ENCODE measurements at places on chromosomes 7 and 10.
A peak's percentile ranks its signal among the peaks of the same experiment; 100 is the strongest.

DNA sequence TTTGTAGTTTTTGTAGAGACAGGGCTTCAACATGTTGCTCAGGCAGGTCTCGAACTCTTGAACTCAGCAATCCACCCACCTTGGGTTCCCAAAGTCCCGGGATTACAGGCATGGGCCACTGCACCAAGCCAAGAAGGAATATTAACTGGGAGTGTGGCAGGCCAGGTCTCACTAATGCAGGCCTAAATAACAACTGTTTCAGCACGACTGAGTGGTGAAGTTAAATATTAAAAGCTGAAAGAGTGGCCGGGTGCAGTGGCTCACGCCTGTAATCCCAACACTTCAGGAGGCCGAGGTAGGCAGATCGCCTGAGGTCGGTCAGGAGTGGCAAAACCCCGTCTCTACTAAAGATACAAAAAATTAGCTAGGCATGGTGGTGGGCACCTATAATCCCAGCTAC is 21.1 kb downstream of the CHUK start:
- DNase-seq = no peak

DNA sequence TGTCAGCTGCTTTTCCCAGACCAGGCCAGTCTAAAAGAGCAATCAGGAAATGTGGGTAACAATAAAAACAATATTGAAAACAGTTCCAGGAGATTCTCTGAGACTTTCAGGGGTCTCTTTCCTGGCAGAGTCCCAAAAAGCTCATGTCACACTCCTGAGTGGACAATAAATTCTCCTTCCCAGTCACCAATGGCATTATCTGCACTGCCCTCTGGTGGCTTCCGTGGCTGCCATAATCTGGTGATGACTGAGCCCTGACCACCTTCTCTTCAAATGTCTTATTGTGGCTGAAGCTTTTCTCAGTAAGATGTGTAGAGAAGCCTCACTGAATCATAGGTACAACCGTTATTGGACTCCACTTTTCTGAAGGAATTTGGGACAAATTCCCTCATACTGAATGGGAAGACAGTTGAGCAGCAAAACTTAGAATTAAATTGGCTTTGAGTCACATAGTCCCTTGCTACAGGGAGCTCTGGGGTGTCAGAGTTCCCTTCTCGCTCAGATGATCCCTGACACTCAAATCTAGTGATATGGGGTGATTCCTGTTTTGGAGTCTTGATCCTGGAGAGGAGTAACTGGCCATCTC is 24.4 kb upstream of the ASAH2 start:
- peak; percentile 22 for DNase-seq

- DNase-seq = no peak
These were observed 50.2 kb downstream of the KCNH2 start for GRCh38 chr7:150927956-150928344.

- DNase-seq = no peak
These were observed 42.2 kb upstream of the SEMA3E start for GRCh38 chr7:83691095-83691494.

DNA sequence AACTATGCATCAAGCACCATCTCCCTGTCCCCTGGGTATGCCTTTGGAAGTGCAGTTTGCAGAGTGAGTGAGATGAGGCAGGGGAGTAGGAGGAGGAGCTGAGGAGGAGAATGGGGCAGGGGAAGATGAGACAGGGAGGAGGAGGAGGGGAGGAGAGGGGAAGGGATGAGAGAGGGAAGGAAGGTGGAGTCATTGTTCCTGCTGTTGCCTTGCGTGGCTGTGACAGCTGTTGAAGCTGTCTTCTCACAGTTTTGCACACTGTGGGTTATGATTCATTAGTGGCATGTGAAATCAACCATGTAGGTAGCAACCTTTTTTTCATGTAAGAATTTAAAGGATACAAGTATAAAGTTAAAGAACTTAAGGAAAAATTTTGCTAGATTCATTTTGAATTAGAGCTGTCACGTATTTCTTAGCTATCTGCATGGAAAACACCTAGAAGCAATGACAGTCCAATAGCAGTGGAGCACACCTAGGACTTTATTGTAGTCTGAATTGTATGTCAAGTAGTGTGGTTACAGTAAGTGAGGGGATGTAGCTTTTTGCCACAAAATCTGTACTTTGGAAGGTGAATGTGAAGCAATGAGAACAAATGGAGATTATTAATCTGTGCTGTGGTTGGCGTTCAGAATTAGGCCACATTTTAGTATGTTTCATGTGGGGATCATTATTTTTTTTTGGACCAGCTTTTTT is 21.7 kb downstream of the CCM2 start:
- no peak for DNase-seq

- DNase-seq = no peak
These were observed 194.6 kb upstream of the DKK1 start for GRCh38 chr10:52119507-52119906.

DNA sequence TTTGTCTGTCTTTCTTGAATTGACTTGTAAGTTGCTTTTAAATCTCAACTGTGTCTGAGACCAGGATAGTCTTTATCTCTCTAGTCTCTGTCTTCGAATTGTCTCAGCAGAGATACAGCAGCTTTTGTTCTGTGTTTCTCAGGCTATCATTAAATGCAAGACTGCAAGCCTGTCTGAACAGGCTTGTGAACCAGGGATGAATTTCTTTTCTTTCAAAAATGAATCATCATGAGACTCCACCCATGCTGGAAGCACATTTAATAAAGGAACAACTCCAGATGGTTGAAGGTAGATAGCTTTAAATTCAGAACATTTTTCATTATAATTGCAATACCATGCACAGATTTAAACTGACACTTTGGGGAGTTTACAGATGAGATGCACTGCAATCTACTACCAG is 155.9 kb downstream of the SEC23IP start:
- no peak for DNase-seq

DNA sequence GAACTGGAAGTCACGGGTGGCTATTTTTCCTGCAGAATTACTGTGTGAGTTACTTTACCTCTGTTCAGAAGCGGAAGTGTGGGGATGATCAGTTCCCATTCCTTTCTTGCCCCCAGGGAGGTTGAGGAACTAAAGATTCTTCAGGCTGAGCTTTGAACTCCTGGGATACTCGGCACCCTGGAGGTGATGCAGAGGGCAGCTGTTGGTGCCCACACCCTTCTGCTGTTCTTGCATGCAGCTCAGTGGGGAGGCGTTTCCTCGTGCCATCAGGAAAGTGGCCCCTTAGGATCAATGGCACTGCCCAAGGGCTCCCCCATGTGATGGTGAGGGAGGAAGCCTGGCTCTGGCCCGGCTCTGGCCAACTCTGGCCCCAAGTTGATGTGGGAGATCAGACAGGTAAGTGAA is 44.7 kb upstream of the MXI1 start:
- no peak for DNase-seq

- DNase-seq = no peak
These were observed 1.6 kb downstream of the AKAP9 start for GRCh38 chr7:91942312-91942711.

DNA sequence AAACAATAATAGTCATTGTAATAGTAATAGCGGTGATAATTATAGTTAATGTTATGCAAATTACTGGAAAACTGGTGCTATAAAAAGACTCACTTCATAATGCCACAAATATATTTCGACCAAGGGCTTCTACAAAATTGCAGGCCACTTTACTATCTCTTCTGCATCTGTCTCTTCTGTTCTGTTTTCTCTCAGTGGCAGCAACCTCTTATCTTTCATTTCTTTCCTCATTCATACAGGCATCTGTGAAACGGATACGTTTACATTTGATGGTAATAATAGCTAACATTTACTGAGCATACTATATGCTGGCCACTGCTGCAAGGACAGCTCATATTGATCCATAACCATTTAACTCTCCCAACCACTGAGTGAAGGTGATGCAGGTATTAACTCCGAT is 537.4 kb upstream of the PFKP start:
- DNase-seq = no peak

GRCh38 chr7:69285854-69286253 is 312.4 kb upstream of the AUTS2 start:
- no peak for DNase-seq

GRCh38 chr7:134744569-134744968 is 34.9 kb upstream of the CALD1 start:
- no peak for DNase-seq

DNA sequence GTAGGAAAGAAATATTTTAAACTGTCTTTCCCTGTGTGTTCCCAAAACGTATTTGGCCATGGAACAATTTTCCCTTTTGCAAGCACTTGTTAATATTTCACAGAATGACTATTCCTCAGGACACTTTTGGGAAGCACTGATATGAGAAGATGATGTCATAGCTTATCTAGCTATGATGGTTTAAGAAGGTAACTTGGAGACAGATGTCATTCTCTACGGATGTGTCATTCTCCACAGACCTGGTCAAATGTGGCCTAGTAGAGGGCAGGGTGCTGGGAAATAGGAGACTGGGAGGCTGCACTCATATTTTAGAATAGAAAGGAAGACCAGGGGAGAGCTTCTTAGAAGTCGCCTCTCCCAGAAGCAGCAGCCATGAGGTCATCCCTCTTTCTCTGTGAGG is 220.7 kb upstream of the GLI3 start:
- DNase-seq = no peak

DNA sequence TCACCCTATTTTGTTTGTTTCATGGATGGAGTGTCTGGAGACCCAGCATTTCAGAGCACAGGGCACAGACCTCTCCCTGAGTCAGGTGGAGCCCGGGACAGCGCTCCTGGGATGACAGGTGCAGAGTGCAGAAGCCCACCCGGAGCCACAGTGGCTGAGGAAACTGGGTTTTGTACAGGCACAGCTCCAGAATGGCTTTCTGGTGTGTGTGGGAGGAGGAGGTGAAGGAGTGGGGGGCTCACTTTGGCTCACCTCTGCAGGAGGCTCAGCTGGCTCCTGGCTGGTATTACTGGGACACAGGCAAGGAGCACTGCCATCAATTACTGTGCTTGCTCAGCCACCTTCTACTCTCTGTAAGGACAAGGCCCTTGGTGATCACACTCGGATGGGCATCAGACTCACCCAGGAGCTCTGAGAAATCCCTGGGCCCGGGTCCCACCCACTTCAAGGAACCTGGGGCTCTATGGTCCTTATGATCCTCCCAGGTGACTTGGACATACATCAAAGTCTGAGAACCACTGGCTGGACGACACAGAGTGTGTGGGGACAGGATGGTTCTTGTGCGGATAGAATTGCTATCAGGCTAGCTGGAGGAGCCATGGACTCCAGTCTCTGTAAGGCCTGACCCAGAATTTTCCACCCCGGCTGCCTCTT is 221.1 kb upstream of the ZNF32 start:
- no peak for DNase-seq

DNA sequence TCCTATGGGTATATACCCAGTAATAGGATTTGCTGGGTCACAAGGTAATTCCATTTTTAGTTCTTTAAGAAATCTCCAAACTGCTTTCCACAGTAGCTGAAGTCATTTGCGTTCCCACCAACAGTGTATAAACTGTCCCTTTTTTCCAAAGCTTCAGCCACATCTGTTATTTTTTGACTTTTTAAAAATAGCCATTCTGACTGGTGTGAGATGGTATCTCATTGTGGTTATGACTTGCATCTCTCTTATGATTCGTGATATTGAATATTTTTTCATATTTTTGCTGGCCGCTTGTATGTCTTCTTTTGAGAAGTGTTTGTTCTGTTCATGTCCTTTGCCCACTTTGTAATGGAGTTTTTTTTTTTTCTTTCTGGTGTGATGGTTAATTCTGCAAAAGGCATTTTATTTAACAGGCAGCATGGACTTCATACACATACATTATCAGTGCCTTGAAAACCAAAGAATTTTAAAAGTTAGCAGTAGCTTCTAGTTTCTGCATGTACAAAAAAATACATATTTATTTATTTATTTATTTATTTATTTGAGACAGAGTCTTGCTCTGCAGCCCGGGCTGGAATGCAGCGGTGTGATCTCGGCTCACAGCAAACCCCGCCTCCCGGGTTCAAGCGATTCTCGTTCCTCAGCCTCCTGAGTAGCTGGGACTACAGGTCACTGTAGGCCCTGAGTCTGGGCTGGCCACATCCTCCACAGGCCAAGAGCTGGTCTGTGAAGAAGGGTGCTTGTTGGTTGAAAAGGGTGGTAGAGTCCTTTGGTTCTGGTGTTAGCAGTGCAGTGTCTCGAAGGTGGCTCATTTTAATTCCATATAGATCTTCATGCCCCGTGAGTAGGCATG is 32.3 kb downstream of the AGR3 start:
- DNase-seq = no peak

DNA sequence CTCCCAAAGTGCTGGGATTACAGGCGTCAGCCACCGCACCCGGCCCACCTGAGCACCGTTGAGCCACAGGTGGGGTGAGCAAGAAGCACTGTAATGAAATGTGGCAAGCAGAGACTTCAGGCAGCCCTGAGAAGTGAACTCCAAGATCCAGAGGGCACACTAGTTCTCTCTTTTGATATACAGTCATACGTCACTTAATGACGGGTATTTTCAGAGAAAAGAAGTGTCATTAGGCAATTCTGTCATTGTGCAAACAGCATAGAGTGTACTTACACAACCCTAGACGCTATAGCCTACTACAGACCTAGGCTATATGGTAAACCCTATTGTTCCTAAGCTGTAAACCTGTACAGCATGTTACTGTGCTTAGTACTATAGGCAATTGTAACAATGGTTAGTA is 7.9 kb downstream of the PANK1 start:
- DNase-seq = no peak

DNA sequence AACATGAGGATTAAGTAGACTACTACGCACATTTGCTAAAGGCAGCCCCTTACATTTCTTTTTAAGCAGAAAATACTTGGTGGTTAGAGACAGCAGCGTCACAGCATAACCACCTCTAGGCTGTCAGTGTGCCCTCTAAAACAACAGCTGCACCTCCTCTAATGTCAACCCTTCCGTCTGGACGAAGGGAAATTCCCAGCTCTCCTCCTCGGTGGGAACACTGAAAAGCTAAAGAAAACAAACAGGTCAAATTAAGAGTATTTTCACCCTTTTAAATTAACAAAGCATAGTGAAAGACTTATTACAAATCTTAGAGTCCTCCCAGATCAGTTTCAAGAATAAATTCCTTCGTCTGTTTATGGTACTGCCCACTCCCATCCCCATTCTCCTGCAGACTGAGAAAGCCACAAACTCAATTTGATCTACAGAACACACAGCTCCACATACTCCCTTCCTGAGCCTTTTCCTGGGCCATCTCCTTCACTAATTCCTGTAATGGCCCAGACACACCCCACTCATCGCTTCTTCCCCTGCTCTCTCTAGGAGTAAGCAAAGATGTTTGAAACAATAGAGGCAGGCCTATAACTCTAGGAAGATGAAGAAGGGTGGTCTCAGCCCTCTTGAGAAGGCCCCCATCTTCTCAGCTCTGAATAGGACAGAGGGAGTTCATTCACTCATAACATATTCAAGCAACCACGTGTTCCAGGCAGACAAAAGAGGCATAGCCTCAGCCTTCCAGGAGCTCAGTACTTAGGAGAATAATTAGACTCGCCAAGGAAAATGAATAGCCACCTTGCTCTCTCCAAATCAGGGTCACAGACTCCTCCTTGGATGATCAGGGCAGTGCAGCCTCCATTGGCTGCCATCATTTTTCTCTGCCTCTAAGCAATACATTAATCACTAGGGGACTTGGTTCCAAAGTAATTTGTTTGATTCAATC is 47.5 kb upstream of the HNRNPH3 start:
- no peak for DNase-seq

GRCh38 chr10:46525824-46526681 is 30.4 kb downstream of the GPRIN2 start:
- no peak for DNase-seq

GRCh38 chr10:14010101-14010558 is 320.6 kb downstream of the FRMD4A start:
- DNase-seq = no peak

GRCh38 chr7:96531331-96531730 is 178.3 kb downstream of the SEM1 start:
- DNase-seq = no peak
